ENCODE measurements at places on chromosomes 7 and 10.

DNA sequence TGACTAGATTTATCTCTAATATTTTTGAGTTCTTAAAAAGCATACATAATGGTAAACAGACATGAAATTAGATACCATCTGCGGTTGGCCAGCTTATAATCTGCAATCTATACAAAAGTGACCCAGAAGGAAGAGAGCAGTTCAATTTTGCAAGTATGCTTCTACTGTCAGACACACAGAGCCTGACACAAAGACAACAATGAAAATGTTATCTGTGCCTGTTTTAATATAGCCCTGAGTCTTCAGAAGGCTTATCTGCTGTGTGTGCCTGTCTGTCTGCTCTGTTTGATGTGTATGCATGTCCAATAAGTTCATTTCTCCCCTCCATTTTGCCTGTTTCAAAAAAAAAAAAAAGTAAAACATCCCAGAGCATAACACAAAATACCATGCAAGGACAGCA is 73.3 kb upstream of the FHIP2A start:
- no peak for DNase-seq

DNA sequence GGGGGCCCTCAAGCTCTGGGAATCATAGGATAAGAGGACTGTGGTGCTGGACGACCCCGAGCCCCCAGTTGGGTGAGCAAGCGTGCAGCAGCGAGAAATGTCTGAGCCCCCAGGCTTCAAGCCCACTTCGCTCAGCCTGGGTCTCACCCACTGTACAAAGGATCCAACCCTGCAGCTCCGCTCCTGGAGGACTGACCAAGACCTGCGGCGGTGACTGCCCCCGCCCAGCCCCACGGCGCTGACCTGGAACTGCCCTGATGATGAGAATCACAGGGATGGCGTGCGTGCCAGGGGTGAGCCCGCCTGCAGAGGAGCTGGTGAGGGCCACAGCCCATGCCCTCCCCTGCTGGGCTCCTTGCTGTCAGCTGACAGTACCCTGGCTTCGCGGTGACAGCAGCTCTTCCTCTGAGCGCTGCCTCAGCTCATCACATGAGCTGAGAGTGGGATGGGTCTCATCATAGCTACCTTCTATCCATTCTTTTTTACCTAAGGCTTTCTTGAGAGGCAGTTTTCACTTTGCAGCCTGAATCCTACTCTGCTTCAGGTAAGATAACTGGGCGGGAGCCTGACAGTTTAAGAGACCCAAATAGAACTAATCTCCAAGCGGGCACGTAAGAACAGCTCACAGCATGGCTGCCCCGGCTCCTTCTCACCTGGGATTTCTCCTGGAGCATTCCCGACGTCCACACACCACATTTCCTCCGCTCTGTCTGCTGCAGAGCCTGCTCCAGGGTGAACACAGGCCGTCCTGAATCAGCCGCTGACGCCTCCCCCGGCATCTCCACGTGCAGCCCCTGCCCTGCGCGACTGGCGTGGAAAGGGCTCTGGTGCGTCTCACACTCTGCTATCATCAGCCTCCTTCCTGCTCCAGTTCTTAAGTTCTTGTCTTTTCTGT is 329.9 kb downstream of the PTPRN2 start:
- DNase-seq: no peak

DNA sequence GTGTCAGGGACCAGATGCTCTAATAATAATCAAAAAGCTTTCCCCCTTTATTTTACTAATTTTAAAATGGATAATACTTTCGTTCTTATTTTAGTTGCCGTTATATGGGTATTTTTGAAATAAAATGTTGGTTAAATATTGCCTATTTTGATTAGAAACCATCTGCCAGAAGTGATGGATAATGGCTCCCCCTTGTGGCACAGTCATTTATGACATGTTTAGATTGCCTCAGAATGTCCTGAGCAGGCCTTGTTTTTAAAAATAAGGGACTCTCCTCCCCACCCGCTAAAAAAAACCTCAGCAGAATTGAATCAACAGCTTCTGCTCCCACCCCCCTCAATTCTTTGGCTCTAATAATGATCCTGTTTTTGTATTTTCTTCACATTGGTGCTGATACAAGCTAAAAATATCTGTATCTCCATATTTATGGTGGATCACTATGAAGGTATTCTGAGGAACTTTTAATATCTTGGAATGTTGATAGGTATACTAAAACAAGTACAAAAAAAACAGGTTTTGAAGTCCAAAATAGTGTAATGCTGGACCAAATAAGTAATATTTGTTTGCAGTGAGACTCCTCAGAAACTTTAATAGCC is 38.8 kb downstream of the TMEM60 start:
- peak; percentile 41 for DNase-seq

DNA sequence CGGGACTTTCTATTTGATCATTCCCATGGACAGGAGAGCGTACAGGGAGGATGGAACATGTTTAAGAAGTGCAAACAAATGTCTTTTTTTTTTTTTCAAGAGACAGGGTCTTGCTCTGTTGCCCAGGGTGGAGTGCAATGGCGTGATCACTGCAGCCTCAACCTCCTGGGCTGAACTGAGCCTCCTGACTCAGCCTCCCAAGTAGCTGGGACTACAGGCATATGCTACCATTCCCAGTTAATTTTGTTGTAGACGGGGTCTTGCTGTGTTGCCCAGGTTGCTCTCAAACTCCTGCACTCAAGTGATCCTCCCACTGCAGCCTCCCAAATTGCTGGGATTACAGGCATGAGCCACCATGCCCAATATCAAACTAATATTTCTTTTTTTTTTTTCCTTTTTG is 40.5 kb downstream of the SPDYE5 start:
- no peak for DNase-seq
